ENCODE measurements at places on chromosomes 7 and 10. TPM values are rescaled to one million over a fixed set of nuclear protein-coding genes. Genes with fewer than 3 reads are reported as not detected.

DNA sequence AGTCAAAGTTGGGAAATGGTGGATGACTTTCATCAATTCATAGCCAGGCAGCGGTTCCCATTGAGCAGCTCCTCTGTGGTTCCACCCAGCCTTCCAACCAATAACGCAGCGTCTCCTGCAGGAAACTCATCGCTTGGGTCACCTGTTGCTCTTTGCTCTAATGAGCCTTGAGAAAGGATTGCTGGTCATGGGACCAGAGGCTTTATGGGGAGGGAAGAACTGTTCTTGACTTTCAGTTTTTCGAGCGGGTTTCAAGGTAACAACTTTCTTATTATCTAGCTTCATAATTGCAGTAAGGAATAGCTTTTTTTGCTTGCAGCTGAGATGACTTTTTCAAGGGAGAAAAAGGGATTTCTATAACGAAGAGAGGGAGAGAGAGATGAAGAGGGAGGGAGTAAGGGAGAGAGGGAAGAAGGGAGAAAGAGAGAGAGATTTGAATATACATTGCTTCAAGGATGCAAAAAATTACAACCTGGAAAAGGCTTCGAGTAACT is 405 bp upstream of the ENTPD1 start:
- peak; percentile 50 for DNase-seq

DNA sequence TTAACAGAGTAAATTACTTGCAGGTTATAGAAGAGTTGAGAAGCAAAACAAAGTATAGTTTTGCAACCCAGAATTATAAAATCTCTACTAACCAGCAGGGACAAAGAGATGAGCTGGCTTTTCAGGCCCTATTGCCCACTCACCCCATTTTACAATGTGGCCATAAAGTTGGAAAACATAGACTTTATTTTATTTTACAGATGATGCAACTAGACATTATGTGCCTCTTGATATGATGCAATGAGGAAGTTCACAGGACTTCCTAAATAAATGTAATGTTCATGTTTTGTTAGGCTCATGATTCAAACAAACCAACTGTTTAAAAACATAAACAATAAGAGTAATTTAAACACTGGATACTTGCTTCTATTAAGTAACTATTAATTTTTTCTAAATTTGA is 141.1 kb upstream of the WNT16 start:
- DNase-seq = no peak

The OR2AE1 gene
- 0.47 TPM for total RNA-seq

The DNAJB9 gene
- 13.2 TPM for total RNA-seq

- no peak for DNase-seq
Measured at GRCh38 chr10:34593930-34594329, 221.2 kb downstream of the PARD3 start.

- no peak for DNase-seq
Measured at GRCh38 chr7:142925413-142925812, 8.1 kb downstream of the TRPV5 start.

The AGR2 gene
- total RNA-seq = 775 TPM

The CHAT gene
- 0.84 TPM for total RNA-seq
